ENCODE measurements at places on chromosomes 2 and 18.

DNA sequence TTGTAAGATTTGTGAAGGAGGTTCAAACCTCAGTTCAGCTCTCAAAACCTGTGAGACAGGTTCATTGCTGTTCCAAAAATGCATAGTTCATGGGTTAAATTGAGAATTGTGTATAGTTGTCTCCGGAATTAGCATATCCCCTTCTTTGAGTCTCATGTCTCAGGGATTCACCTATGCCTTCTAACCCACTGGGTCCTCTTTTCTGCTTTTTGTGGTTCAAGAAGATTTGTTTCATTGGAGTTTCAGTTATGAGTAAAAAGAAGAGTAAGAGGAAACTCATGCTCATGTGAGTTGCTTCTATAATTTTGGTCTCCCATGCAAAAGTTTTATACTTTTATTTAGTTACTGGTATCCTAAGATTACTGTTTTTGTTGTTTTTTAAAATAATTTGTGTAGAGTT, 1219.8 kb upstream of the ZEB2 start:
- no peak for DNase-seq

DNA sequence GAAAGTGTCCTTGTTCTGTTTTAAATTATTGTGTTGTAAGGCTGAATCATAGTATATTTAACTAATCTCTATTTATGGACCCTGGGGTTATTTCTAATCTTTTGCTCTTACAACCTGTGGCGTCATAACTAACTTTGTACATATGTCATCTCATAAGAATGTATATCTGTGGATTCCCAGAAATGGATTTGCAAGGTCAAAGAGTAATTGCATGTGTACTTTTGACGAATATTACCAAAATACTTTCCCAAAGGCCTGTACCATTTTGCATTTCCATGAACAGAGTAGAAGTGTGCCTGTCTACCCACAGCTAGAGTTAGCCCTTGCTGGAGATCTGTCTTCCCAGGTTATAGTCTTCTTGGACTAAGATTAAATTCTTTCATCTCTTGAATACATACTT, 42.8 kb downstream of the SEMA4F start:
- DNase-seq, result no peak

DNA sequence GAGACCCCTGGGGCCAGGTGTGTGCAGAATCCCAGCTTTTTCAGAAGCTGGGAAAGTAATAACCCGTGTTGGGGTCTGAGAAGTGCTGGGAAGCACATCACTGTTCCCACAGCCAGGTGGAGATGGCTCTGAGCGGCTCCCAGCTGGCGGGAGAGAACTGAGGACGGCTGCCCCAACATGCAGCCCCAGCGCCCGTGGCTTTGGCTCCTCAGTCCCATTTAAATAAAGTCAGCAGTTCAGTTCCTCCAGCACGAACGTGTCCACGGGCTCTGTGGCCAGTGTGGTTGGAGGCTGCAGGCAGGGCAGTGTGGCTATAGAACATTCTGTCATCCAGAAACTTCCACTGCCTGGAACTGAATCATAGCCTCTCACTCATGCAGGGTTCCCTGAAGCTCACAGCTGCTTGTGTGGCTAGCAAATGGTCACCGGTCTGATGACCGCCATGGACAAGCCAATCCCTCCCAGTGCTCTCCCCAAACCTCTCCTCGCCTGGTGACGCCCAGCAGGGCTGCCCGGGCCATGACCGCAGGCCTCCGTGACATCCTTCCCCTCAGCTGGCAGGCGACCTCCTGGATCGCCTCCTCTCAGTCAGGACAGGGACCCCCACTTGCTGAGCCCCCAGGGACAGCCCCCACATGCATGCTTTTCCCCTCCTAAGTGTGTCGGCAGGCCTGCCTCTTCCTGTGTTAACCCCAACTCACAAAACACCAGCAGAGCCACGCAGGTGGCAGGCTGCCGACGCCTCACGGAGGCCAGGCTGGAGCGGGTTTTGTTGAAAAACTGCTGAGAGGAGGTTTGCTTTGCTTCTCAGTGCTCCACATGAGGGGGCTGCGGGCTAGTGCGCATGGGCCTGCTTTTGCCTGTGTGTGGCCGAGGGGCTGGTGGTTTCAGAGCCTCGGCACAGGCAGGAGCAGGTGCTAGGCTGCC, 1.3 kb downstream of the RTP5 start:
- DNase-seq, result no peak

DNA sequence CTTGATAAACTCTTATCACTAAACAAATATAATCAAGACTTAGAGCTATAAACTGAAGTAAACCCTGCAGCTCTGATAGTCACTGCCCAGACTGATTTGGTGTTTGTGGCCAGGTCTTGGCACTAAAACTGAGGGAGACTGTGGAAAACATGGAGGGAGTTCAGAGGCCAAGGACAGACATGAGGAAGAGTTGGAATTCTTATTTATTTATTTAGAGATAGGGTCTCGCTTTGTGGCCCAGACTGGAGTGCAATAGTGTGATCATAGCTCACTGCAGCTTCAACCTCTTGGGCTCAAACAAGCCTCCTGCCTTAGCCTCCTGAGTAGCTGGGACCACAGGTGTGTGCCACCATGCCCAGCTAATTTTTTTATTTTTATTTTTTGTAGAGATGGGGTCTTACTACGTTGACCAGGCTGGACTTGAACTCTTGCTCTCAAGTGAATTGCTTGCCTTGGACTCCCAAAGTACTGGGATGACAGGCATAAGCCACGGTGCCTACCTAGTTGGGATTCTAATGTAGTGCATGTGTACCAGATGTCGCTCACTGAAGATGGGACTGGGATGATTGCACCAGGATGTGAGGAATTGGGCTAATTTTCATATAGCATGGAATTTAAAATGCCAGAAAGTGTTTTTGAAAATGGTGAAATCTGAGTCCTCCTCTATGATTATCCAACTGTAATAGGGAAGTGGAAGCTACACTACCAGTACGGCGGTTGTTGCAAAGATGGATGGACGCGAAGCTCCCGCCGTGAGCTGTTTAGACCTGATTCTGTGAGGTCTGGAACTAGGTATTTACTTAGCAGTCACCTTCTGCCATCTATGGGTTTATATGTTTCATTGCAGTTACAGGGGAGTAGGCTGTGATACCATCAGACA, 52.7 kb upstream of the CTLA4 start:
- DNase-seq, result peak; percentile 63

DNA sequence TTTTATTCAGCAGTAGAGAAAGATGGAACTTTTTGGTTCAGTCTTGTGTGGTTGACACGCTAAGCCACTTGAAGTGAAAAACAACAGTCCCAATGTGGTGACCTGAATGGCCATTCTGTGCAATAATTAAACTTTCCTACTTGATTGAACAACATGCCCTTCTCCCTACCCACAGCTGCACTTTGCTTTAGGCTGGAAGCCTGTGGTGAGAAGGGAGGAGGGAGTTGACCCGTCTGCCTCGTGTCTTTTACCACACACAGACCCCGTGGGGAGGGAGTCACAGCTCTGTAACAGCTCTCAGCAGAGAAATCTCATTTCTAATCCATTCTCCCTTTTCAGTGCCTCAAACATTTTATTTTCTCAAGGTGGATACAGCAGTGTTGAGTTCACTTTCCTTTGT, 138.2 kb upstream of the PKDCC start:
- peak; percentile 46 for DNase-seq

DNA sequence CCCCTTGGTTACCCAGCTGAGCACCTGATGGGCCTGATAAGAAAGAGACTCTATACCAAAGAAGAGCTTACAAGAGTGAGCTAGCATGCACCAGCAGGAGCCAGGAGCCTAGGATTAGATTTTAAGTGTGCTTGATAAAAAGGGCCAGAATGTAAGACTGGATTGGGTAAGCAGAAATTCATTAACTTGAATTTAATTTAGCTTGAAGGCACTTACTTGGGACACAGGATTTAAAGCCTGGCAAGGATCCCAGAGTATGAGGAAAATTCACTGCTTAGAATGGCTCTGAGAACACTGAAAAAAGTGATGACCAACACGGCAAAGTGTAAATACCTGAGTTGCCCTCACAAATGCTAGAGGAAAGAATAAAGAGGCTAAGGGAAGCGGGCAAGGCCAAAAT, 91.3 kb upstream of the RBBP8 start:
- DNase-seq, result no peak

DNA sequence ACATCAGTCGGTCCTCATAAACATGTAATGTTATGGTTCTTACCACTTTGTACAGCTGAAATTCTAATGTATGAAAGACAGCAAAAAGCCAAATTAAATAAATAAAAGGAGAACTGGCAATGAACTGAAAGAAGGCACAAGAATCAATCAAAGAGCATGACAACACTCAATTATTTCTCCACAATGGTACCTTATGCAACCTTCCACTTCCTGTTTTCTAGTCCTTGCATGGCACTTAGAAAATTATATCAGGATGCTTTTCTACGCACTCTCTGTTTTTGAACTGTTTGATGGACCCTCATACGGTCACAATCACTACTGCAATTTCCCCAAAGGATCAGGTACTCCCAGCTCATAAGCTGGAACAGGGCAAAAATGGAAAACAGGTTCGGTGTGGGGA, 81.6 kb downstream of the EPB41L3 start:
- DNase-seq, result no peak
